ENCODE measurements at places on chromosomes 3 and 15. TPM values are rescaled to one million over a fixed set of nuclear protein-coding genes. Genes with fewer than 3 reads are reported as not detected.

The LTK gene
- total RNA-seq = 0.16 TPM

The EIF4A2 gene
- total RNA-seq = 480 TPM

GRCh38 chr15:101244036-101244781, 7.6 kb downstream of the CHSY1 start:
- no peak for DNase-seq
- peak overlapping the region; percentile 3 for H3K27ac ChIP-seq
- H3K4me3 ChIP-seq = peak overlapping the region; percentile 22
- H3K4me1 ChIP-seq = peaks cover 85% of the 10 kb centered on the region
- H3K36me3 ChIP-seq = peaks cover 68% of the 10 kb centered on the region

The MASP1 gene
- total RNA-seq = not detected

DNA sequence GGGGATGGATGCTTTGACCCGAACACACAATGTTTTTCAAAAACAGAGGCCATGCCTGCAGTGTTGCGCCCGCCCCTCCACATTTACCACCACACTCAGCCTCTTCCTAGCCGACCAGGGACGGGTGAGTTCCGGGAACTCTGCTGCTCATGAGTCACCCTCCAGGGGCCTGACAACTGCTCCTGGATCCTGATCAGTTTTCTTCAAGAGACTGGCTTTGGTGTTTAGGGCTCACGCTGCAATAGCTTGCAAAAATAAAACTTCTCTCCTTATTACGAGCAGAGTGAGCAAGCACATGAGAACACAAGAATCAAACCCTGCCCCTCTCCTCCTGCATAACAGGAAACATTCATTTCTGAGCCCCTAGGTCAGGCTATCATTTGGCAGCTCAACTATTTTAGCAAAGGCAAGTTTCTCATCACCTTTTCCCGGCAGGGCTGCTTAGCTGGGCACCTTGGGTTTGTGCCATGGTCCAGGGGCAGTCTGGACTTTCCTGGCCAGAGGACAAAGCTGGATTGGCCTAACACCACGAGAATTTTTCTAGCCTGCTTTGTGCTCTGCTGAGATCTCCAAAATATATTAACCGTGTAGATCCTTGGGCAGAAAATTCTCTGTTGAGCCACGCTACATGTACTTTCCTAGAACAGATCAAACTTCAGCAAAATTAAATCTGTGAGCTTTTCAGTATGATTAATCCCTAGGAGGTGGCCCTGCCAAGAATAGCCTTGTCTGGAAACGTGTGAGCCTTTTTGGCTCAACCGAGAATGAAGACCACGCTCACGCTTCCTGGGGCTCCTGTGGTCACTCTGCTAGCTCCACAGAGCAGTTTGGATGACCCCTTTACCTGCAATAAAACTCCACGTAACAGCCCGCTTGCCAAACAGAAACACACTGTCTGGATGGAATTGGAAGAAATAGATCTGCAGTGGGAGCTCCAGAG, 52.7 kb upstream of the SPATA12 start:
- H3K27me3 ChIP-seq = peaks cover 3% of the 10 kb centered on the region
- peak; percentile 28 for DNase-seq
- H3K4me3 ChIP-seq = no peak overlapping the region
- H3K4me1 ChIP-seq = peaks cover 4% of the 10 kb centered on the region
- H3K36me3 ChIP-seq = no peaks in the 10 kb centered on the region
- H3K27ac ChIP-seq = peak overlapping the region; percentile 65

The RPP14 gene
- total RNA-seq = 24.8 TPM

The CELF6 gene
- total RNA-seq = 0.16 TPM

- H3K27me3 ChIP-seq = no peaks in the 10 kb centered on the region
- no peak overlapping the region for H3K4me3 ChIP-seq
- H3K36me3 ChIP-seq = peaks cover 3% of the 10 kb centered on the region
- DNase-seq = no peak
Observed at GRCh38 chr3:111538111-111538510, 3.9 kb upstream of the CD96 start.

DNA sequence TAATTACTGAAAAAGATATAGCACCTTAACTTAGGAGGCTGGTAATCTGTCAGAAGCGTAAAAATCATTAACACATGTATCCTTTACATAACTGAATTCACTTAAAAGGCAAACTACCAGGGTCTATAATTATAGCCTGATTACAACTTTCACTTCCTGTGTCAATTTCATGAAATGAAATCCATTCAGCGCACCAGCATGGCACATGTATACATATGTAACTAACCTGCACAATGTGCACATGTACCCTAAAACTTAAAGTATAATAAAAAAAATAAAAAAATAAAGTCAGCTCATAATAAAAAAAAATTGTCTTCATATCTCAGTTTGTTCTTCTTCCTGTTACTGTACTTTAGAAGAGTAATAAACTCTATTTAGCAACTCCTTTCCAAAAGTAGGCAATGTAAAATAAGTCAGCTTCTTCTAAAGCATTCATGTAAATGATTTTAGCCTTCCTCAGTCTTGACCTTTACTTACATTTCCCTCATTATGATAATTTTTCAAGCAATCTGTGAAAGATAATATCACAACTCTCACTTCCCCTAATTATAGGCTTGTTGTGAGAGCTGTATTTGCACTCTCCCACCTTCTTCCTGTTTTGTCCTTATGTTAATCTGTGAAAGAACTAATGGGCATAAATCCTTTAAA, 50.1 kb downstream of the KBTBD8 start:
- no peak overlapping the region for H3K4me3 ChIP-seq
- H3K27me3 ChIP-seq = peaks cover 6% of the 10 kb centered on the region
- no peaks in the 10 kb centered on the region for H3K36me3 ChIP-seq
- H3K27ac ChIP-seq = no peak overlapping the region
- no peak for DNase-seq
- H3K4me1 ChIP-seq = no peaks in the 10 kb centered on the region

- H3K27ac ChIP-seq = no peak overlapping the region
- DNase-seq = no peak
- H3K27me3 ChIP-seq = no peaks in the 10 kb centered on the region
- H3K4me1 ChIP-seq = no peaks in the 10 kb centered on the region
- H3K4me3 ChIP-seq = no peak overlapping the region
Observed at GRCh38 chr3:155252535-155252934, 40.9 kb downstream of the STRIT1 start.

- no peak overlapping the region for H3K4me3 ChIP-seq
- H3K27ac ChIP-seq = no peak overlapping the region
- H3K4me1 ChIP-seq = no peaks in the 10 kb centered on the region
Observed at GRCh38 chr3:17800232-17800631, 57.8 kb upstream of the TBC1D5 start.

DNA sequence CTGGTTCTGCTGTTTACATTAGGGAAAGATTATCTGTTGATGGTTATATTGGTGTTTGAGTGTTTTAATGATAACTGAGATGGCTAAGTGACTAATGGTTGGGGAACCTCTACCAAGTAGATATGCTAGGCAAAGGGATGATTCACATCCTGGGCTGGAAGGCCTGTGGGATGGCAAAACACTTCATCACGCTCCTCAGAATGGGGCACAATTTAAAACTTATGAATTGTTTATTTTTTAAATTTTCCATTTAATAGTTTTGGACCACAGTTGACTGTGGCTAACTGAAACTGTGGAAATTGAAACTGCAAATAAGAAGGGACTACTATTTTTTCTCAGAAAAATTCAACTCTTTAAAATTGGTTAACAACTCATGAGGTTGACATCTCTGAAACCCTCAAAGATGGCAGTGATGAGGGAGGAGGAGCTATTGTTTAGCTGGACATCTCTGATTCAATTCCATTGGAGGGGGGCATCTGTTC, 100.5 kb upstream of the ZBED2 start:
- H3K27ac ChIP-seq = peak overlapping the region; percentile 82
- H3K4me1 ChIP-seq = peaks cover 43% of the 10 kb centered on the region
- no peak for DNase-seq
- no peaks in the 10 kb centered on the region for H3K27me3 ChIP-seq

- H3K36me3 ChIP-seq = no peaks in the 10 kb centered on the region
- H3K4me1 ChIP-seq = no peaks in the 10 kb centered on the region
- no peak overlapping the region for H3K27ac ChIP-seq
- DNase-seq = no peak
Observed at GRCh38 chr3:71641674-71642073, 58.1 kb upstream of the FOXP1 start.

DNA sequence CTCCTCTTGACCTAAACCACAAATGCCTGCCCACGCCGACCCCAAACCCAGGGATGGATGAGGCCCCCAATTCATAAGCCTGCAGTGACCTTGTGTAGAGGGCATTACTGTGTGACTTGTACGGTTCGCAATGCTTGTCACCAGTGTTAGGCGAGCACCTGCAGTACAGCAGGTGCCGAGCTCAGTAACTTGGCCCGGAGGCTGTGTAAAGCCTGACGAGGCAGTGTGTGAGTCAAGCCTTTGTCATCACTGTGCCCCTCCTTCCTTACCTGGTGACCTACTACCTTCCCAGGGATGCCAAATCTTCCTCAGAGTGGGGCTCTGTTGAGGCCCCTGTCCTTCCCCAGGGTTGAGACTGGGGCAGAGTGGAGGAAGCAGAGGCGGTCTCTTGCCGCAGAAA, 37.2 kb upstream of the TMEM115 start:
- H3K27ac ChIP-seq = no peak overlapping the region
- peaks cover 3% of the 10 kb centered on the region for H3K4me1 ChIP-seq
- no peak for DNase-seq
- no peaks in the 10 kb centered on the region for H3K27me3 ChIP-seq
- no peaks in the 10 kb centered on the region for H3K36me3 ChIP-seq

- no peaks in the 10 kb centered on the region for H3K36me3 ChIP-seq
- H3K4me3 ChIP-seq = no peak overlapping the region
- H3K27ac ChIP-seq = no peak overlapping the region
- H3K27me3 ChIP-seq = no peaks in the 10 kb centered on the region
- no peak for DNase-seq
- no peaks in the 10 kb centered on the region for H3K4me1 ChIP-seq
Observed at GRCh38 chr3:52350416-52350815, 34.3 kb downstream of the DNAH1 start.

GRCh38 chr3:62036726-62037125, 336.6 kb downstream of the FEZF2 start:
- no peak overlapping the region for H3K27ac ChIP-seq
- no peaks in the 10 kb centered on the region for H3K4me1 ChIP-seq
- no peak overlapping the region for H3K4me3 ChIP-seq
- no peaks in the 10 kb centered on the region for H3K27me3 ChIP-seq
- no peaks in the 10 kb centered on the region for H3K36me3 ChIP-seq

The CCDC54 gene
- not detected for total RNA-seq

The RHOV gene
- total RNA-seq = 0.50 TPM

GRCh38 chr3:139758654-139759291, 81.0 kb upstream of the NMNAT3 start:
- H3K36me3 ChIP-seq = no peaks in the 10 kb centered on the region
- no peak overlapping the region for H3K27ac ChIP-seq
- H3K4me3 ChIP-seq = no peak overlapping the region
- H3K27me3 ChIP-seq = no peaks in the 10 kb centered on the region
- no peak for DNase-seq
- peaks cover 4% of the 10 kb centered on the region for H3K4me1 ChIP-seq

The RBP2 gene
- total RNA-seq = not detected

The ADGRG7 gene
- total RNA-seq = not detected

GRCh38 chr3:63051920-63052319, 176.7 kb upstream of the CADPS start:
- H3K36me3 ChIP-seq = no peaks in the 10 kb centered on the region
- no peak for DNase-seq
- H3K27ac ChIP-seq = no peak overlapping the region
- no peaks in the 10 kb centered on the region for H3K27me3 ChIP-seq

- peak overlapping the region; percentile 11 for H3K4me3 ChIP-seq
- peak overlapping the region; percentile 85 for H3K27ac ChIP-seq
- DNase-seq = peak; percentile 78
- no peaks in the 10 kb centered on the region for H3K27me3 ChIP-seq
- H3K36me3 ChIP-seq = peaks cover 5% of the 10 kb centered on the region
Observed at GRCh38 chr15:69713726-69714559, 261.3 kb downstream of the RPLP1 start.
